Cortex of kidney (tissue), 1 donor: ENCODE measurements at places on chromosomes 5 and 9.

GRCh38 chr9:136481558-136481957, 1.3 kb downstream of the SEC16A start:
- DNase-seq, result no peak

GRCh38 chr5:170584450-170585058, 80.7 kb downstream of the KCNIP1 start:
- no peak for DNase-seq

DNA sequence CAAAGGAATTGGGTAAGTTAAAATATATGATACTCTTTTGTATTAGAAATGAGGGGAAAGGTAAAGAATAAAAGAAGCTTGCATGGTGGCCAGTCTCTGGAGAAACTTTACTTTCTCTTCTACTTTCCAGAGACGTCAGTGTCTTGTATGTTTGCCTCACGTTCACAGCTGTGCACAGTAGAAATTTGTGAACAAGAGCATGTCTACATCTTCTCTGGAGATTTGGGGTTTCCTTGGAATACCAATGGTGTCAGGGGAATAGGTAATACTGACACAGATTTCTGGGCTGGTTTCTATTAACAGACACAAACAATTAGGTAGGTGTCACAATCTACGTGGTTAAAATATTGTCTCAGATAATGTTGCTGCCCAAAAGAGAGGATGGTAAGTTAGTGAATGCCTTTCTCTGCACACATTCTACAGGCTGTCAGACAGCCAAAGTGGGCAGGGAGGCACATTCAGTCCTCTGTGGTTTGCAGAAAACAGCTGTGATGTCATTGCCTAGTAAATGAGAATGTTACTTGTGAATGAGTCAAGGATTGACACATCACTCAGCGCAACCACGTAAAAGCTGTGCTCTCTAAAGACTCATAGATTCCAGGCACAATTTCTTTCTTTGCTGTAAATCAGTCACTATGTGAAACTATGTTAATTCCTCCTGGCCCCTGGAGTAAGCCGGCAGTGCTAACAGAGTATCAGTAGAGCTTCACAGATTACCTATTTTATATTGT, 397.1 kb downstream of the MAN2A1 start:
- no peak for DNase-seq

DNA sequence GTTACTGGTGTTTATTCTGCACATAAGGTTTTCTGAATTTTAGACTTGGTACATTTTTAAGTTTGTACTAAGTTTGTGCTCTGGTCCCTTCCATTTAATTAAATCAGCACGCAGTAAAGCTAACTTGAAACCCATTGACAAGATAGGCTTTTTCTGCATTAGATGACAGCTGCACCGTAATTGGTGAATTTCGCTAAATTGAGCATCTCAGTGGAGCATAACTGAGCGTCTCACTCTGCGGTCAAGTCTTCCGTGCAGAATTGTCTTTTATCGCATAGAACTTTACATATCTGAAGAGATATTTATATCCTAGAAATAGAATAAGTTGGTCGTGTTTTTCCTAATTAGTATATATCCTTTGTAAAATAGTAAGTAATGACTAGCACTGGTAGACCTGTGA, 4.1 kb downstream of the SUB1 start:
- DNase-seq, result no peak

- no peak for DNase-seq
These were observed 24.6 kb upstream of the SVEP1 start for GRCh38 chr9:110604171-110604601.

GRCh38 chr5:173411791-173412555, 83.8 kb upstream of the STC2 start:
- no peak for DNase-seq

DNA sequence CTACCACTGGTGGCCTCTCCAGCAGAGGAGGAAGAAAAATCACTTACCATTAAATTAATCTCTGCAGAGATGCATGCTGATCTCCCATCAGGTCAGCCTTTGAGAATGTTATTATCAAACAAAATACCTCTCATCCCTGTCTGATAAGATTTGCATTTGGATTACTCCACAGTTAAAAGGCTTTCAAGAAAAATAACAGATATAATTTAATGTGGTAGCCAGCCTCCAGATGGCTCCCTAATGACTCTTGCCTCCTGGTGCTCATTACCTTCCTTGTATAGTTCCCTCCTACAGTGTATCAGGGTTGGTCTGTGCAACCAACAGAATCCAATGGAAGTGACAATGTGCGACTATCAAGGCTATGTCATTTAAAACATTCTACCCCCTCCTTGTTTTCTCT, 63.6 kb upstream of the TNPO1 start:
- DNase-seq, result no peak

DNA sequence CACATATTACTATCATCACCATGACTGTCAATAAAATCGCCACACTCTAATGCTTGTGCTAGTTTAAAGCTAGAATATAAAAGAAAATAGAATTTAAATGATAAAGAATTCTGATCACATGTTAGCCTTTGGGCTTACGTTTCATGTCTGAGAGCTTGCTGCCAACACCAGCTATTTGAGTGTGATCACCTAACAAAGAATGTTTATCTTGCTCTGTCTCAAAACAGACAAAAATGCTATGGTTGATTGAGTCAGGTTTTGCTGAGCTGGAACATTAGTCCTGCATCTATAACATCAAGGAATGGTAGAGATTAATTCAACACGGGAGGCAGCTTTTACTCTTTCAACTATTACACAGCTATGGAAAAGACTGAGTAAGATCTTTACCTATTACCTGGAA, 50.7 kb downstream of the MSX2 start:
- DNase-seq, result no peak

GRCh38 chr9:103530934-103531333, 535.8 kb downstream of the CYLC2 start:
- DNase-seq, result no peak

DNA sequence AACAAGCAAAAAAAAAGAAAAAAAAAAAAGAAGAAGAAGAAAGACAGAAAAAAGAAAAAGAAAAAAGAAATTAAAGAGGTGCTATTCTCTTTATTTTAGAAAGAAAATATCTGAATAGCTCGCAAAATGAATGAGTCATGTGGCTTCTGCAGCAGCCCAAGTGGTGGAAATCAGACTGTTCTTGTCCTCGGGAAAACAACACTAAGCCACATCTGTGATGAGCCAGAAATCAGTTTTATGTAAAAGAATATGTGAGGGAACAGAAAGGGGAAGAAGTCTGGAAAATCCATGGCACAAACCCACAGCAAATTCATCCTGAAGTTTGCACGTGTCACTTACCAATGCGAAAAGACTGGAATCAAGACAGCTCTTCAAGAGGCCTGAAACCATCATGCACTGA, 118.7 kb upstream of the GAS1 start:
- DNase-seq, result no peak

GRCh38 chr5:55327281-55327680, 19.5 kb downstream of the MTREX start:
- no peak for DNase-seq

- DNase-seq, result no peak
These were observed 3.1 kb upstream of the SLC27A6 start for GRCh38 chr5:128962211-128962610.

- no peak for DNase-seq
These were observed 13.0 kb downstream of the CLPTM1L start for GRCh38 chr5:1331861-1332405.

DNA sequence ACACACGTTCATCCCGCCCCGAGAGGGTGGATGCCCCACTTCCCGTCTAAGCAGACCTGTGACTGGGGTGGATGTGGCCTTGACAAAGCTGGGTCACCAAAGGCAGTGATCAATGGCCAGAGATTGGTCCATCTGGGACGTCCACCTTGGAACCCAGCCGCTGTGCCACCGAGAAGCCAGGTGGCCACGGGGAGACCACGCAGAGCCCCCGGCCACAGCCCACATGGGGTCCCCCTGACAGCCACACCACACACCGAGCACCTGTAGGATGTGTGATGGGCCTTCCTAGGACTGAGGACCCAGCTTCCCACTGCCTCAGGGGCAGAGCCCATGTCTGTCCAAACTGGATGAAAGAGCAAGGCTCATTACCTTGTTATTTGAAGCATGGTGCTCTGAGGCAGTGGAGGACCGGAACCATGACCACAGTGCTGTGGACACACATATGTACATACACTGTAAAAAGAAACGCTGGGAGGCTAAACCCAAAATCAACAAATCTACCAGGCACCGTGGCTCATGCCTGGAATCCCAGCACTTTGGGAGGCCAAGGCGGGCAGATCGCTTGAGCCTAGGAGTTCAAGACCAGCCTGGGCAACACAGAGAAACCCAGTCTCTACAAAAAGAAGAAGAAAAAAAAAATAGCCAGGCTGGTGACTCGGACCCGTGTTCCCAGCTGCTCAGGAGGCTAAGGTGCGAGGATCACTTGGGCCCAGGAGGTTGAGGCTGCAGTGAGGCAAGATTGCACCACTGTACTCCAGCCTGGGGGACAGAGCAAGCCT, 50.1 kb downstream of the MRPL36 start:
- no peak for DNase-seq

DNA sequence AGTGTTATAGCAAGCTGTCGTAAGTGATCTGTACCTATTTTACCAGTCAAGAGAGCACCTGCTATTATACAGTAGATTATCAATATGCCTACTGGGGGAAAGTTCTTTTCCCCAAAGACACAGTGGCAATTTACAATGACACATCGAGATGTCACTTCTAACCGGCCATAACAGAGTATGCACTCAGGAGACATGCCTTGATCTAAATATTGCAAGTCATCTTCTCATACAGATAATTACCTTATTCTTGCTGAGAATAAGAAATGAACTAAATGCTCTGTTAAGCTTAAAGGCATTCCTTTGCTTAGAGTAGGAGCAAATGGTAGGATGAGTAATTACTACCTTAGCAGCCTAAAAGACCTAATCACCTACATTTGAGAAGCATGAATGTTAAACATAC, 71.6 kb downstream of the PKD2L2 start:
- no peak for DNase-seq

DNA sequence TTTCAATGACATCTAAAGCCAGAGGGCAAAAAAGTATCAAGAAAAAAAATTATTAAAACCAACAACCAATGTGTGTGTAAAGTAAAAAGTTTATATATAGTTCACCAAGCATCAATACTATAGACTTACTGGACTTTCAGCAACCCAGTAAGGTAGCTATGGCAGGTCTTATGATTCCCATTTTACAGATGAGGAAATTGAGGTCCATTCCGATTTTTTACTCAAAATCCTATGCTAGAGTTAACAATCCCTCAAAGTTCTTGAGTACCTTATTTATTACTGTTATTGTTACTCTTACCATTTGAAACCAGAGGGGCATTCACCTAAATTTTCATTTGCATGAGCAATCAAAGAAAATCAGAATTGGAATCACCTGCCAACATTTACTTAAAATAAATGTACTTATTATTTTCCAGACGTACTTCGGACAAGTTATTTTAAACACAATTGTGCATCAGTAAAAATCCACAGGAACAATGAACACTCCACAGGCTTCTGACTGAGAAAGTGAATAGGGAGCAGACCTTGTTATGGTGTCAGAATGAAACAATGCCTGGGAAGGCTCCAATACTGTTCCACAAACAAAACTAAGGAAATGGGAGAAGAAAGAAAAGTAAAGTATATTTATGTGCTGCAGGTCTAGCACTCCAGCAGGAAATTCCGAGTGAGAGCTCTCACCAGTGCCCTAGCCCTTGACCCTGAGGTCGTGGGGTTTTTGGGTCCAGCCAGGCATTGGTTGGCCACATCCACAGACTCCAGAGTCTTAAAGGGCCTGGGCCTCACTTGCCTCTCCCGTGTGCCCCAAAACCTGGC, 229.9 kb downstream of the PIK3R1 start:
- DNase-seq, result no peak

DNA sequence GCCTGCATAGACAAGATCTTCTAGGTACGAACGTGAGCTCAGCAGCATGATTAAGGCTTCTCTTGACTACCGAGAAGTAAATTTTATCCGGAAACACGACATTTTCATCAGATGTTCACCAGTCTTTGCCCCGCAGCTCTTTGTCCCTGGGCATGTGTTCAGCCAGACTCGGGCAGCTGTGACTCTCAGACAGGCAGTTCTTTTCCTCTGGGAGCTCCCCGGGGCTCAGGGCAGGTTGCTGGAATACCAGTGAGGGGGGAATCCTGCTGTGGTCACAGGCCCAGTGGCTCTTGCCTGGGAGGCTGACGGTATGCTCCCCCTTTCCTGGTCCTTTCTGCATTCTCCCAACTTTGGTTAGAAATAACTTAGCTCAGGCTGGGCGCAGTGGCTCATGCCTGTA, 186.1 kb downstream of the GNA14 start:
- no peak for DNase-seq

- no peak for DNase-seq
These were observed 94.8 kb upstream of the CDH12 start for GRCh38 chr5:22947921-22948320.

DNA sequence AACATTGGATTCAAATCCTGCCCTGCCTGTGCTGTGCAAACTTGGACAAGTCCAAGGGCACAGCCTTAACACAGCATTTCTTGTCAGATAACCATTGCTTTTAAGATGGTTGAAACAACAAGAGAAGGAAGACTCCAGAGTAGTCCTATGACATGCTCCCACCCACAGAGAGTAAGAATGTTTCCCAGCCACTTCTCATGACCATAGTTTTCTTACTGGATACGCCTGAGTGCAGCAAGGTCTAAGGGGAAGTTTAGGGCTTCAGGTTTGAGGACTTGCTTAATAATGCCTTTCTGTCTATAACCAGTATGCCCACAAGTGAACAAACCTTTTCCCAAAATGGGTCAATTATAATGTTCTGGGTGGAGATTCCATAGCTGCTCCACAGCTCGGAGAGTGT, 126.4 kb downstream of the SLF1 start:
- no peak for DNase-seq

DNA sequence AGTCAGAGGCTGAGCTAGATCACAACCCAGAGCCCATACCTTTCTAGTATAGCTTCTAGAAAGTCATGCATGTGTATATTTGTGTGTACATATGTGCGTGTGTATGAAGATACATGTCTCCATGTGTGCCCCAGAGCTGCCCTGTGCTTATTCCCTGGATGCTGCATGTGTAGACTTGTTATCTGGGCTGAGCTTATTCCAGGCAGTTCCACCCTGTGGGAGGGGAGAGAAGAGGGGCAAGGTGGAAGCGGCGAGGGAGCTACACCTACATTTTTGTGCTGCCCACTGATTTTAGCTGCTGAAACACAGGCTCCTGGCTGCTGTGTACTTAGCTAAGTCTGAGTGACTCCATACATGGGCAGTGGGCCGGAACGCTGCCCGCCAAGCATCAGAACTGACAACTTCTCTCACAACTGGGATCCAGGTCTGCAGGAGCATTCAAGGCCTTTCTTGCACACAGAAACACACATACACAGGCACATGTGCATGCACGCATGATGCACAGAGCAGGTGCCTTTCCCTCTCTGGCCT, 38.0 kb upstream of the XPA start:
- DNase-seq, result no peak
